Stimulated activated CD8-positive, alpha-beta memory T cell treated with anti-CD3 and anti-CD28 coated beads, Interleukin-7, amount 100 ng/mL, for 1 hour (primary cell): ENCODE measurements at places on chromosomes 16 and 17.

DNA sequence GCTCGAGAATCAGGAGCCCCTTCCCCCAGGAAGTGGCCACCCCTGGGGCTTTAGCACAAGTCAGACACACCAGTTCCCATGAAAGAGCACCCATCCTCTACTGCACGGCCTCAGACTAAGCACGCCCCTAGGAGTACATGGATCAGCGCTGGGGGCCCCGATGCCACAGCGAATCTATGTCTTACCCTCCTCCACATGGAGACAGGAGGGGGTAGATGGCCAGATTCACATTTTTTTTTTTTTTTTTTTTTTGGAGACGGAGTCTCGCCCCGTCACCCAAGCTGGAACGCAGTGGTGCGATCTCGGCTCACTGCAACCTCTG lies 3.2 kb upstream of the EXOSC6 start:
- DNase-seq: no peak

DNA sequence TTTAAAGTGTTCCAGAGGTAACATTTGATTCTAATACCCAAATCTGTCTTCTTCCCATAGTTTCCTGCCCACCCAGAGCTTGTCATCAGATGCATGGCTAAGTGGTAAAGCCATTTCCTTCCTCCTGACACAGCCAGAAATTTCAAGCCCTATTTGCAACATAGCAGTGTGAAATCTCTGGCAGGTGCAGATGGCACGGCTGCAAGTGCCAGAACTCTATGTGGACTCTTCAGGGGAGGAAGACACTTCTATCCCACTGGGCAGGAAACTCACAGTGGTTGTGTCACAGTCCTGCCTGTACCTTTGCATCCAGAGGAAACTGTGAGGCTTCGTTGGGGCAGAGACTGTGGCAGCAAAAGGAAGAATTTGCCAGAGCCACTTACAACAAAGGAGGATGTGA lies 13.2 kb downstream of the DYNLRB2 start:
- no peak for DNase-seq

- DNase-seq: no peak
Measured at GRCh38 chr17:70810609-70811008, 641.3 kb downstream of the KCNJ2 start.

- DNase-seq: no peak
Measured at GRCh38 chr16:10922328-10923145, 19.7 kb downstream of the DEXI start.

DNA sequence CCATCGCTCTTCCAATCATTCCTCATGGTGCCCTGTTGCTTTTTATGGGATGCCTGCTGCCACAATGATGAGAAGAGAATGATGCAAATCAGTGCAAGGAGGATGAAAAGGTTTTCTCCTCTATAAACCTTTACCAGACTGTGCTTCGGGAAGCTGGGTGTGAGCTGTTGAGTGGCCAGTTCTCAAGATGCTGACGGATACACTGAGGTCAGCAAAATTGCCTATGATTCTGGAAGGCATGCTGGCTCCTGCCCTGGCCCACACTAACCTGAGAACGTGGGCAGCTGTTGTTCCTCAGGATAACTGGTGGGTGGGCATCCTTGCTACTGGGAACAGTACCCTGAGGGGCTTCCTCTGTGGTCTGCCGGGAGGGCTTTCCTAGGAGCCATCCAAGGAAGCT lies 795 bp upstream of the PIRT start:
- no peak for DNase-seq

DNA sequence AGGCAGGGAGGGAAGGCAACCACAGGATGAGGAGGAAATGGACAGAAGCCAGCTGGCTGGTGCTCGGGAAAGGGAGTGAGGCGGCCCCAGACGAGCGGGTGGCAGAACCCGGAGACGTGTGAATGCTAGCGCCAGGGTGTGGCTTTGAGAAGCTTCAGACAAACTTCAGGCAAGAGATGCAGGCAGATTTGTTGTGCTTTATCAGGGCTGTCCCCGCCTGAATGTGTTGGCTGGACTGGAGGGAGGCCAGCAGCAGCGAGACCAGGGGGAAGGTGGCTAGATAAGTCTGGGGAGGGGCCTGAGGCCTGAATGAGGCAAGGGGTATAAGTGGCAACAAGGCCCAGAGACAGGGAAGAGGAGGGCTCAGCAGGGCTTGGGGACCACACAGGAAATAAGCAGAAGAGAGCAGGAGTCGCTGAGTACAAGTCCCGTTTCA lies 22.0 kb downstream of the CAMKK1 start:
- no peak for DNase-seq

DNA sequence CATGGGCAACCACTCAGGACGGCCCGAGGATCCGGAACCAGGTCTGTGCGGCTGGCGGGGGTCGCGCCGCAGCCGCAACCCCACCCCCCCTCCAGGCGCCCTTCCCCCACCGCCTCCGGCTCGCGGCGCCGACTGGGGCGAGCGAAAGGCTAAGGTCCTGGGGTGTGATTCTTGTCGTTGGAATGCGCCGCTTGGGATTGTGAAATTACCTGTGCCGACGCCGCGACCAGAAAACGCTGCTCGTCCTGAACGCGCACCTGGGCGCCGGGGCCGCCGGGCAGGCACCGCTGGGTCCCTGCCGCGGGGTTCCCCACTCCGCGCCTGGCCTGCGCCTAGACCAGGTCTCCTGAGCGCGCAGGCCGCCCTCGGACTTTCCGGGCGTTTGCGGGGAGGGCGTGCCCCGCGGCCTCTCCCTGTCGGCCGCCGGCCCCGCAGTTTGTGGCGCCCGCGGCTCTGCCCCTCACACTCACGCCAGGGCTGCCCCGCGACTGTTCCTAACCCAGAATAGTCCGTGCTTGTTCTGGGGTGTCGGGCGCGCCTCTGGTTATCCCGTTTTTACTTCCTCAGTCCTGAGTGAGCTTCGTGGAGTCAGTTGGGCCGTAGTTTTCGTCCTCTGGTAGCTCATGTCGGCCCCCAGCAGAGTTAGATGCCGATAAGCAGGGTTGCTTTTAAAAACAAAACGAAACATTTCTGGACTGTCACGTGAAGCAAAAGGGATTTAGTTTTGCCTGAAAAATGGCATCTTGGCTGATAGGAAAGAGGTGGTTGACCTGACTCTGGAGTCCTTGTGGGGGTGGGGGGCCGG lies 147.2 kb downstream of the SPECC1 start:
- DNase-seq: no peak

DNA sequence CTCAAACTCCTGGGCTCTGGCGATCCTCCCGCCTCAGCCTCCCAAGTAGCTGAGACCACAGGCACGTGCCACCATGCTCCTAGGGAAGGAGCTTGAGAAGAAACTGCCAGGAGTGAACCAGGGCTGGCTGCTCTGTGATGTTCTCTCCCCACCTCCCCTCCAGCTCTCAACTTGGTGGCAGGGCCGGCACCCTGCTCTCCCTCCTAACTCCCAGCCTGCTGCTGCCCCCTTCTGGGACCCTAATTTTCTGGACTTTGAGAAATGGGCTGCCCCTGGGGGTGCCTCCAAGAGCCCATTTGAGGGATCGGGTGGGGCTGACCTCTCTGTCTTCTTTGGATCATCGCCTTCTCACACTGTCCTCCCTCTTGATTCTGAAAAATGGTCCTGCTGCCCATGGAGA lies 14.9 kb upstream of the STAT3 start:
- DNase-seq: no peak

DNA sequence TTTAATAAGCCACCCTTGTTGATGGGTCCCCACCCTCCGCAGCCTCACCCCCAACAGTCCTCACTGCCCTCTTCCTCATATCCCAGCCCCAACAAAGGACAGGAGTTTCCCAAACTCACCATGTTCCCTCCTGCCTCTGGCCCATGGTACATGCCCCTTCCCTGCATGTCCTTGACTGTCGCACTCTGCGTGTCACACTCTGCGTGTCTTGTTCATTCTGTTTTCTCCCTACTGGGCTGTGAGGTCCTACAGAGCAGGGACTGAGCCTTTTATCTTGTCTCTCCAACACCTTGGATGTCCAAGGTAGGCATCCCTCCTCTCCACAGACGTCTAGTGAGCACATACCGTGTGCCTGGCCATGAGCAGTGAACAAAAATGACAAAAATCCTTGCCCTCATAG lies 154.7 kb downstream of the SOCS1 start:
- DNase-seq: no peak
